ENCODE measurements at places on chromosomes 6 and 20.

- no peak for DNase-seq
These were observed 61.1 kb upstream of the SPTLC3 start for GRCh38 chr20:12947691-12948090.

DNA sequence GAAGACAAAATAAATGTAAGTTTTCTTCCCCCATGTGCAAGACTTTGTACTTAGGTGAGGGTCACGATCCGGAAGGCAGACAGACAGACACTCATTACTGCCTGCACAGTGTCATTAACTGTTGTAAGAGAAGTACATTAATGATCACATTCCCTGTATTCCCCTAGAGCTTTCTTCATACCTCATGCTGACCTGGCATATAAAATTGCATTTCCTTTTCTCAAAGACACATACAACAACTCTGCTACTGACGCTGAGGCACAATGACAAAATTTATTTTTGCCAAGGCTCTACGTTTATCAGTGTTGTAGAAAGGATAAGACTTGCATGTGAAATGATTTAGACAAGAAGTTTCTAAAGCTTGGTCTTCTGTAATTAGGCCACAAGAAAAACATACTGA is 3.0 kb upstream of the SYCP2 start:
- DNase-seq, result no peak

DNA sequence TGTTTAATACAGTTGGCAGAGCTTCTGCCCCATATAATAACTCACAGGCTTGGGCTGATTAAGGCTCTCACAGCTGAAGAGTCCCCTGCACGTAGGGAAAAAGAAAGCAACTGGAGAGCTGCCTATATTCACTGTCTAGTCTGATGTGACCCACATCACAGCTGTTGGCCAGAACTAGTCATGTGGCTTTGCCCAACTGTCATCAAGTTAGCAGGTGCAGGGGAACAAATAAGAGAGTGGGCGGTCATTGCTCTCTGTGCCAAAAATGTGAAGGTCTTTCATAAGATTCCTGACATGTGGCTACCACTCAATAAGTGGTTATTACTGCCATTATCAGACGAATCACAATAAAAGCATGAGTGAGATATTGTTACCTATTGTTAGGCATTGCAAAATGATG is 665.2 kb downstream of the DOK5 start:
- no peak for DNase-seq

DNA sequence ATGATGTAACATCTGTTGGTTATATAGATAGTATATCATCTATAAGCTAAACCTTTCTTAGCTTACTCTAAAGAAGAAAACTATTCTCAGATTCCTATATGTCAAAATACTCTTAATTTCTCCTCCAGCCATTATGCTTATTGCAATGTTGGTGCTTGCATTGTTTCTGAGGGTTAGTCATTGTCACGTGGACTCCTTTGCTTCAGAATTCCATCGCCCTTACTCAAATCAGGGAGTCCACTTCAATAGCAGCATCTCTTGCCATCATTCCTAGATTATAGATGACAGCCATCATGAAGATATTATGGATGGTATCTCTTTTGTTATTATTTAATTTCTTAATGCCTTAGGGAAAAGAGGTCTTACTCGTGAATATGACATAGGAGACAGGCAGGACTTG is 776.1 kb downstream of the TENT5A start:
- DNase-seq, result no peak

DNA sequence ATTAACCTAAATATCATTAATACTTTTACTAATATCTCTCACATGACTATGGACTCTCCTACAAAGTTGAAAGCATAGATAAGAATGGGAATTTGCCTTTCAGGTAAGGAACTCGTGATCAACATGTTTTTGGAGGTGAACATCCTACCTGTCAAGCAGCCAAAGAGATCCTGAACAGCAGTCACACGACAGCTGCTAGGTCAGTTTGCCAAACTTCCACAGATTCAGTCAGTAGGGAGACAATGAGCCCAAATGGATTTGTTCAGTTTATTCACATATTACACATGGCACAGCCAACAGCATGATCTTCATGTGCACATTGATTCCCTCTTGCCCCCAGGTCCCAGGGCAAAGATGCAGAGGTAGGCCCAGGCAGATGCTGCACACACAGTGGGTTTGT is 86.1 kb upstream of the LOC128125822 start:
- DNase-seq, result no peak

GRCh38 chr20:48722737-48723191 is 105.0 kb downstream of the PREX1 start:
- no peak for DNase-seq
